Left ventricle myocardium superior (tissue), 1 donor: ENCODE measurements at places on chromosomes 3 and 15. TPM values are rescaled to one million over a fixed set of nuclear protein-coding genes. Genes with fewer than 3 reads are reported as not detected.
A peak's percentile ranks its signal among the peaks of the same experiment; 100 is the strongest.

- no peak for DNase-seq
Measured at GRCh38 chr3:28226020-28226419, 15.4 kb upstream of the CMC1 start.

DNA sequence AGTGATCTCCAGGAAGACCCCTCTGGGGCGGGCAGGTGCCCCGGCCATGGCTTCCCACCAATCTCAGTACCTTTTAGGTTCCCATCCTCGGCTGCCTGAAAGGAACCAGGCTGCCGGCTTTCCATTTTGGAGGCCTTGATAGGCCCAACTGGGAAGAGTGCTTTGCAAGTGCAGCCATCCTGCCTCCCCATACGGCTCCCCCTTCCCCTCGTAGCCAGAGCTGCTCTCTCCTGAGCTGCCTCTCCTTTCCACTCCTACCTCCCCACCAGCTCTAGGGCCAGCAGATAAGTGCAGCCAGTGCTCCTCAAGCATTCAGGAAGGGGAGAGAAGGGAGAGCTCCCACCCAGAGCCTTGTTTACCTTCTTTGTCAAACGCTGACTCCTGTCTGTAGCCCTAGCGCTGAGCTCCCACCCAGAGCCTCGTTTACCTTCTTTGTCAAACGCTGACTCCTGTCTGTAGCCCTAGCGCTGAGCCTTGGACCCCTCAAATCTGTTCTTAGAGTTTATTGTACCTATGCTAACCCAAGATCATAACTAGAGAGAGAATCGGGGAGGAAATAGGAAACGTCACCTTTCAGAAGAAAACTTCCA, 133.0 kb downstream of the LRRK1 start:
- no peak for DNase-seq

DNA sequence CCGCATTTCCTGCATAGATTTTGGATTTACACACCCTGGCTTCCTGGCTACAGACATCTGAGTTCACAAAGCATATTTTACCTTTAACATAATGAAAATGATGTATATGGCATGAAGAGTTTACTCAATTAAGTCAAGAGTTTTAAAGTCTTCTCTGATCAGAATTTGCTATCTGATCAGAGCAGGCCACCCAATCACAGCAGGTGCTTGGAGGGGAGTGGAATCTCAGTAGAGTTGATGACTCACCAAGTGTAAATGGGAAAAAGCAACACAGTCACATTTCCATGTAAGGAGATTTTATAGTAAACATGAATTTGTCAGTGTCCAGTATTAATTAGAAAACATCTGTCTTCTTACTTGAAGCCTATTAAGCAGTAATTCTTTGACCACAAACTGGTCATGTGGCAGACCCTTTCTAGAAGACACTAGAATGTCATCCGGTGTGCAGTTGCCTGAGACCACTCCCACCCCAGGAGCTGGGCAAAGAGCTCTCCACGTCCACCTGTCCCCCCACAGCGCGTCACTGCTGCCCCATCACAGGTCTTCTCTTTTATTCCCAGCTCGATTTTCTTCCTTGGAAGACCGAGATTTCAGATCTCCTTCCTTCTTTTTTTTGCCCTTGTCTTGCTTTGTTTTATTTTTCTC, 10.8 kb downstream of the MESD start:
- no peak for DNase-seq

GRCh38 chr15:91307601-91308000, 207.5 kb downstream of the SV2B start:
- no peak for DNase-seq

- DNase-seq = no peak
Measured at GRCh38 chr3:128950223-128950938, 43.5 kb downstream of the CFAP92 start.

The CCR9 gene
- not detected for total RNA-seq

GRCh38 chr15:68377766-68378165, 54.2 kb downstream of the ITGA11 start:
- DNase-seq = no peak

DNA sequence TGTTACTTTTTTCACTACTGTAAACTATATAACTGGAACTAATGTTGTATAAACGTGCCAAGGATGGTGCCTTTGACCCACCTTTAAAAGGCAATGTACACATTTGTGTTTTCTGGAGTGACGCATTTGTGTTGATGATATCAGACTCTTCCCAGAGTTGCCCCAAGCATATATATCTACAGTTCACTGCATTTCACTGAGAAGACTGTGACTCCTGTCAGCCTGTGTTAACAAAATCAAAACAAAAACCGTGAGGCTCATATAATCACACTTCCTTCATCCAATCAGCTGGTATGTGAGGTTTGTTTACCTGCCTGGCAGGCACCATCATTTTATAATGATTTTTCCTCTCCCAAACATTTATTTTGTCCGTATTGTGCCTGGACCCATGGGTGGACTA, 117.6 kb upstream of the ROBO1 start:
- DNase-seq = no peak

DNA sequence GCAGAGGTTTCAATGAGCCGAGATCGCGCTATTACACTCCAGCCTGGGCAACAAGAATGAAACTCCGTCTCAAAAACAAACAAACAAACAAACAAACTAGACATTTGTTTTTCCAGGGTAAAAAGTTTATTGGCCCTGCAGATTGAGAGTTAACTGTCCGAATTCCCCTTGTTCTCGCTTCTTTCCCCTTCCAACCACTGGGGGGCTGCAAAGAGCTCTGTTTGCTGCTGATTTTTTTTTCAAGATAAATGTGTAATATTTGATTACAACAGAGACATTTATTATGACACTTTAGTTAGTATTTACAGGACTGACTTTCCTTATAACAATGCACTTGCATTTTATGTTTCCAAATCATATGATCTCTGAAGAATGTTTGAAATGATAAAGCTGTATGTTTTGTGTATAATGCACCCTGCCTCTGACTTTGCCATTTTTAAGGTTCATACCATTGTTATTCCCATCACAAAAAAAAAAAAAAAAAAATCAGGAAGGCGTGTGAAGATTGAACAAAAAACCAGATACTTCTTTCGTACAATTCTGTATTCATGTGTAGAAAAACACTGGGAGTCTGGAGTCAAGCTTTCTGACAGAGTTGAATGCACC, 2.8 kb downstream of the CLSTN2 start:
- DNase-seq = peak; percentile 33

- peak; percentile 88 for DNase-seq
Measured at GRCh38 chr3:54951405-54951804, 23.5 kb upstream of the LRTM1 start.

The MRPL46 gene
- 68.6 TPM for total RNA-seq

GRCh38 chr3:42497009-42497731, 5.3 kb upstream of the VIPR1 start:
- DNase-seq = no peak

The FGF7 gene
- total RNA-seq = 34.6 TPM

The FRMD4B gene
- total RNA-seq = 14.0 TPM

GRCh38 chr3:43770426-43771103, 79.8 kb downstream of the ABHD5 start:
- peak; percentile 63 for DNase-seq

The CHRM5 gene
- not detected for total RNA-seq

The TEX55 gene
- not detected for total RNA-seq

DNA sequence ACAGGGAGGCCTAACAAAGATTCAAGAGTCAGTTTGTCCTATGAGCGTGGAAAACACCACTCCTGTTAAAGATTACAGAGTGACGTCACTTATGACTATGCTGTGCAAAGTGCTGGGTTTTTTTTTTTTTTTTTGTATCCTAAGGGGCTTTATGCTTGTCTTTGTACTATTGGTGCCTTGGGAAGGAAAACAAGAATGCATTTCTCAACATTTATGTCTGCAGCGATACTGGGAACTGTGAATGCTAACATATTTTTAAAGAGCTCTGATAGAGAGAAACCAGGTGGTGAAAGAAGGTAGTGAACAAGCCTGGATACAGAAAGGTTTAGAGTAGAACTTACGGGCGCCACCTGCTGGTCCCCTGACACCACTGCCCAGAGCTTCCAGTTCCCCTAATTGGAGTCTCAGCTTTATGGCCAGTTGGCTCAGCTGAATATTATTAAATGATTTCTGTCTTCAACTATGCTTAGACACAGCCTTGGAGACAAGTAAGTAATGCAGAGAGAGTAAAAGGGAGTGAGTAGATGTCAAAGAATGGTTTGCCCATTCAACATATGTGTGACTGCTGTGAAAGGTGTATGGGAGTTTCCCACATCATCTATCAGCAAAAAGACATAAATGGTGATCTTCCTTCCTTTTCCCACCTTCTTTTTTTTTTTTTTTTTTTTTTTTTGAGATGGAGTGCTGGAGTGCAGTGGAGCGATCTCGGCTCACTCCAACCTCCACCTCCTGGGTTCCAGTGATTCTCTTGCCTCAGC, 807.9 kb upstream of the CFAP20DC start:
- DNase-seq = peak; percentile 88

The SLC6A1 gene
- 0.62 TPM for total RNA-seq

- DNase-seq = no peak
Measured at GRCh38 chr3:50445919-50446318, 57.5 kb downstream of the CACNA2D2 start.

DNA sequence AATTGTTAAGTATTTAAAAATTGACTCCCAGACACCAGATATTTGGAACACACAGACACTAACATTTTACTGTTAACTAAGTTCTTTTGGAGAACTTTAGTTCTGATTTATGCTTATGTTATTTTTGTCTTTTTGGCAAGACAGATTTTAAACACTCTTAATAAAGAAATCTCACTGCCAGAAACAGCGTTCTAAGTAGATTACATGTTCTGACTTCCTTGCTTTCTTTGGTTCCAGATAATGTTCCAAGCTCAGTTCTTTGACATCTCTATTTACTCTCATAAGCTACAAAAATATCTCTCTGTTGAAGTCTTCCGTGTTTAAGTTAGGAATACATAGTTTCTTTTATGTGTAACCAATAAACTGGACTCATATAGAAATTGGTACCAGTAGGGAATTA, 1699.6 kb downstream of the OTOL1 start:
- DNase-seq = no peak

GRCh38 chr3:48598323-48599076, 3.4 kb upstream of the COL7A1 start:
- DNase-seq = peak; percentile 80

- no peak for DNase-seq
Measured at GRCh38 chr15:56736881-56737707, 3.8 kb upstream of the ZNF280D start.

- DNase-seq = no peak
Measured at GRCh38 chr15:77554306-77555080, 78.2 kb downstream of the LINGO1 start.

- no peak for DNase-seq
Measured at GRCh38 chr15:44668921-44669320, 5.5 kb upstream of the SPG11 start.

The AHSG gene
- total RNA-seq = not detected

DNA sequence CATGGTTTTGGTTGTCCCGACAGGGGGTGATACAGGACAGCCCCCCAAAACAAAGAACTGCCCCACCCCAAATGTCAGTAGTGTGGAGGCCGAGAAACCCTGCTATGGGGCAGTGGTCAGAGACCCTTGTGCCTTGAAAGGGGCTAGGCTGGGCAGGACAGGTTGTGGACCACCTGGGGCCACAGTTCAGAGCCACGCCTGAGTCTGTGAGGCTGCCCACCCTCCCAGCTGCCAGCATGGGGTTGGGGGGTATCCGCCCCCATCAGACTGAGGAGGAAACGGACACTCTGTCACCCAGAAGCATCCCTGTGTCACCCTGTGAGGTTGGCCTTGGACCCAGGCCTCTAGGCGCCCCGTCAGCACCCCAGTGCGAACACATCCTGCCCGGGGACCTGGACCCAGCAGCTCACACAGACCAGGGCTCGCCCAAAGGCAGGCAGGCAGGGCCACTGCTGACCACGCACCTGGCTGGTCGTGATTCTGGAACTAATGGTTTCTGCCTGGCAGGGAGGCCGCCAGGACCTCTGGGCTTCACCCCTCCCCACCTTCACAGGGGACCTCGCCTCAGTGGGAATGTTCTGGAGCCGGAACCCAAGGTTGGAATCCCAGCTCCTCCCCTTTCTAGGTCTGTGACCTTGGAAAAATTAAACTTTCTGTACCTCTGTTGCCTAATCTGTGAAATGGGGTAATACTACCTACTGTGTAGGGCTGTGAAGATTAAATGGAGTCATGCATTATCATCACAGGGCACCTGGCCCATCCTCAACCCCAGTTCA, 1.4 kb downstream of the SLC41A3 start:
- no peak for DNase-seq

The CRABP1 gene
- not detected for total RNA-seq

GRCh38 chr3:170007031-170007663, 30.6 kb upstream of the GPR160 start:
- no peak for DNase-seq

The SLC28A1 gene
- 0.50 TPM for total RNA-seq

GRCh38 chr3:49867871-49868321, 1.8 kb downstream of the CAMKV start:
- no peak for DNase-seq

DNA sequence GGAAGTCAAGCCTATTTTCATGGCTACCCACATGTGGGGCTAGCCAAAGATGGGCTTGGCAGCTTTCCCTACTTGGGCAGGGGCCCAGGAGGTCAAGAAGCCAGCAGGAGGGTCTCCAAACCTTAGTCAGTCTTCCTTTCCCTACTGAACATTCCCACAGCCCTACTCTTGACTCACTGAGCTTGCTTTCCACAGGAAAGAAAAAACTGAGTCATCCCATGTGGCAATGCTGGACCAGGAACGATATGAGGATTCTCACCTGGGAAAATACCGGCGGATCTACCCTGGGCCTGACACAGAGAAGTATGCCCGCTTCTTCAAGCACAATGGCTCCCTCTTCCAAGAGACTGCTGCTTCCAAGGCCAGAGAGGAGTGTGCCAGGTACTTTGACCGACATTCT, 3.7 kb upstream of the NGRN start:
- DNase-seq = no peak

The NTRK3 gene
- total RNA-seq = 4.0 TPM

The CCR8 gene
- total RNA-seq = not detected

The MESP1 gene
- total RNA-seq = 8.4 TPM

- DNase-seq = peak; percentile 44
Measured at GRCh38 chr3:11059090-11059798, 66.7 kb downstream of the SLC6A1 start.

DNA sequence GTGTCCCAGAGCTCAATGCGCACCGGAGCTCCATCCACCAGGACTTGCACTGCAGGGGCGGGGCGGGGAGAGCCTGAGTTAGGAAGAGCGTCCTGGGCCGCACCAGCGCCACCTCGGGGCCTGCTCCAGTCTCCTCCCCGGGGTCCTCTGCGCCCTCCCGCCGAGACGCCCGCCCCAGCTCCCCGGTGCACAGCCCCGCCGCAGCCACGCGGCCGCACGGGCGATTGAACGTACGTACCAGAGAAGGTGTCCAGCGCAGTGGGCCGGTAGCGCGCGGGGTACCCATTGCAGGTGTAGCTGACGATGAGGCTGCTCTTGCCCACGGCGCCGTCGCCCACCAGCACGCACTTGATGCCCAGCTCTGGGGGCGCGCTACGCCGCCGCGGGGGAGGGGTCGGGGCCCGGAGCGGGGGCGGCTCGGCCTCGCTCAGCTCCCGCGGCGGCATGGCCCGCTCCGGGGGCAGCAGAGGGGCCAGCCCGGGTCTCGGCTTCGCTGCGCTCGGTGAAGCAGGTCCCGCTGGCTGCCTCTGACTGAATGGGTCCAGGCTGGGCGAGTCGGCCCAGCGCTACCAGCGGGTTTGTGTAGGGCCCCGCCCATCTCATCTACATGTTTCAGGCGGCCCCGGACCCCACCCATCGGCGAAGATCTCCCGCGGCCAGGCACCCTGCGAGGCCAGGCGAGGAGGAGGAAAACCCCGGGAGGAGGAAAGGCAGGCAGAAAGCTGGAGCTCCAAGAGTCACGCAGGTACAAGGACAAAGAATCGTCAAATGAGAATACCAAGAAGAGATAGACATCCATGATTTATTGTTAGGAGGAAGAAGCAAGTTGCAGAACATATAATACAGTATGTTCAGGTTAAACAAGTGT, at the start of gene RHOV:
Gene RHOV, minus strand, starts transcription at position 541 of the 868 bp plus-strand sequence. Its CDS starts 95 bp downstream, at position 446.
- peak; percentile 58 for DNase-seq
